ENCODE measurements at places on chromosomes 7 and 10. TPM values are rescaled to one million over a fixed set of nuclear protein-coding genes. Genes with fewer than 3 reads are reported as not detected.

TUBAL3 gene
- total RNA-seq: 0.48 TPM

ASZ1 gene
- not detected for total RNA-seq

EBLN1 gene
- not detected for total RNA-seq

CNPY1 gene
- total RNA-seq: not detected

HEPACAM2 gene
- not detected for total RNA-seq

FBXL13 gene
- total RNA-seq: 0.19 TPM

GIMAP2 gene
- not detected for total RNA-seq

Measured in A549 treated with RU486 at 1 μM for 4 hours (cell line).